ENCODE measurements at places on chromosomes 7 and 10.

- no peak for DNase-seq
Observed at GRCh38 chr10:19730167-19730906, 85.9 kb upstream of the PLXDC2 start.

DNA sequence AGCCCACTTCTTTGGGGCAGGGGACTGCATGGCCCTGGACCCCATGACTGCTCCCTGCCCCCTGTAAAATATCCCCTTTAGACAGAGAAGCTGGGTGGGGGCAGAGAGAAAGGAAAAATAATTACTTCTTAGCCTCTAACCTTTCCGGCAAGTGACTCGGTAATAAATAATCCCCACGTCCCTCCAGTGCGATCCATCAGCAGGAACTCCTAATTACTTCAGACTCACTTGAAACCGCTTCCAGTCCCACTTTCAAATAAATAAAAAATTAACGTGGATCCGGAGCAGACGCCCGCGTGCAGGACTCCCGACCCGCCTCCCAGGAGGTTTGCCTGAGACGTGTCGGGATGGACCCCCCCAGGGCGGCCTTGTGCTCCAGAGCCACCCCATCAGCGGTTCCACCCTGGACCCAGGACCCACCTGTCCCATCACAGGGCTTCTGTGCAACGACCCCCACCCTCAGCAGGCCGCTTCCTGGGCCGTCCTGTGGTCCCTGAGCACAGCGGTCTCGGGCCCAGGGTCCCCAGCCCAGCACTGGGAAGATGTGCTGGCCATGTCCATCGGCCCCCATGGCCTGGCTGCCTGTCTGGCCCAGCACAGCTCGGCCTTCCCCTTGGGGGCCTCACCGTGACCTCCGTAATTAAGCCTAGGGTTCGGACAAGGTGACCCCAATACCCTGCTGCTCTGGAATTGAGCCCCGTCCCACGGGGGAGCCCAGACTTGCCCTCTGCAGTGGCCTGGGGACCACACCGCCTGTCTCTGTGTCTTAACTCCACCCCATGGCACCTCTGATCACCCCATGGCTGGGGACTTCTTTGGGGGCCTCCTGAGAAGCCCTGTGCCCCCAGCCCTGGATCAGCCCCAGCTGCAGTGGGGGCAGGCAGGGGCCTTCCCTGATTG is 108.0 kb downstream of the UNCX start:
- no peak for DNase-seq

DNA sequence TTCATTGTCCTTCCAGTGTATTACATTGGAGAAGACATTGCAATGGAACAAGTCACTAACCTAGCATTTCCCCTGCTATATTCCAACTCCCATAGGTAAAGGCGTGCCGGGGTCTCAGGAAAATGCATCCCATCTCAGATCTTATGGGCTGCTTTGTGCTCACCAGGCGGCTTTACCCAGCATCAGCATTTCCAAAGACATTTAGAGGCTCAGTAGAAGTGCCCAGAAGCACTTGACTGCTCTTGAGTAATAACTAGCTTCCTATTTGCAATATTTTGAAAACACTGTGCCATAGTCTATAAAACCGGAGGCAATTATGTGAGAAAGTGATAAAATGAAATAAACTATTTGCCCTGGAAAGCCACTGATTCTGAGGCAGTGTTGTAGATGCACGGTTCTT is 415.0 kb upstream of the NPVF start:
- no peak for DNase-seq

- DNase-seq = no peak
Observed at GRCh38 chr7:54933643-54934042, 85.2 kb upstream of the EGFR start.

- DNase-seq = no peak
Observed at GRCh38 chr7:114941692-114942091, 19.8 kb downstream of the MDFIC start.

GRCh38 chr10:855079-855478 is 76.4 kb downstream of the LARP4B start:
- DNase-seq = no peak

- no peak for DNase-seq
Observed at GRCh38 chr7:137996871-137997270, 5.0 kb downstream of the CREB3L2 start.

- no peak for DNase-seq
Observed at GRCh38 chr10:62113680-62114079, 155.0 kb downstream of the RTKN2 start.

DNA sequence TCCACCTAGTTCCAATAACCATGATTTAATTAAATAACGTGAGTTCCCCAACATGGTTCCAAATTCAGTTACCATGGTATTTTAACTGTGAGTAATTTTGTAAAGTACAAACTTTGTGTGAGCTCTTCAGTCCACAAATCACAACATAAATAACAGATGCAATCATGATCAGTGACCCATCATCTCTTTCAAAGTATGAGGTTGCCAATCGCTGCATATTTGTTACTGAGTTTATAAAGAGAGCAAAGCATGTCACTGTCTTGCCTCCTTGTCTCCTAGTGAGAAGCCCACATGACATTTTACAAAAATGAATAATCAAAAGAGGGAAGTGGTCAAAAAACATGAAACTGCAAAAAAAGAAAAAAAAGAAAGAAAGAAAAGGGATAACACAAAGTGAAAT is 69.1 kb upstream of the PDSS1 start:
- no peak for DNase-seq

GRCh38 chr10:131110241-131110783 is 201.2 kb downstream of the TCERG1L start:
- no peak for DNase-seq

DNA sequence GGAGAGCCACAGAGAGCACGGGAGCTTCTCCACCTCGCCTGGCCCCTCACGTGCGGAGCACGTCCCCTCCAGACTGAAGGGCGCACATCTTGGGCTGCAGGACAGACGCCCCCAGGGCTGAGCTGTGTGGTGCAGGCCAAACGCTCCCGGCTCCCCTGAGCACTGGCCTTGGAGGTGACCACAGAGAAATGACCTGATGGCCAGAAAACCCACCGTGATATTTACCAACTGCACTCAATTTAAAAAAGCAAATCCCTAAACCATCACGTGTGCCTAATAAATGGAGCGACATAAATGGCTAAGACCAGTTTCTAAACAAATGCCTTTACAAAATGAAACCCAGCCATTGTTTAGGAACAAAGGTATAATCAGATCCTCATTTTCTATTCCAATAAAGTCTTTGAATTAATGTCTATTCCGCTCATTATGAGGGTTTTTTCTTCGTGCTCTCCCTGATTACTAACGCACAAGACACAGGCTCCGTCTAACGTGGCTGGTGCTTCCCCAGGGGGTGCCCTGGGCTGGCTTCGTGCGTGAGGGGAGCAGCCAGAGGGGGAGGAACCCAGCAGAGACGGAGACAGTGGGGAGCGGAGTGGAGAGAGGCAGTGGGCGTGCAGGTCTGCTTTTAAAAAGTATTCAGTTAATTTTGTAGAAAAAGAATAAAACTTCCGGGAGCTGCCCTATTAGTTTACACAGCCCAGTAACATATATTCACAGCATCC is 190.3 kb downstream of the DNAJB6 start:
- DNase-seq = no peak

DNA sequence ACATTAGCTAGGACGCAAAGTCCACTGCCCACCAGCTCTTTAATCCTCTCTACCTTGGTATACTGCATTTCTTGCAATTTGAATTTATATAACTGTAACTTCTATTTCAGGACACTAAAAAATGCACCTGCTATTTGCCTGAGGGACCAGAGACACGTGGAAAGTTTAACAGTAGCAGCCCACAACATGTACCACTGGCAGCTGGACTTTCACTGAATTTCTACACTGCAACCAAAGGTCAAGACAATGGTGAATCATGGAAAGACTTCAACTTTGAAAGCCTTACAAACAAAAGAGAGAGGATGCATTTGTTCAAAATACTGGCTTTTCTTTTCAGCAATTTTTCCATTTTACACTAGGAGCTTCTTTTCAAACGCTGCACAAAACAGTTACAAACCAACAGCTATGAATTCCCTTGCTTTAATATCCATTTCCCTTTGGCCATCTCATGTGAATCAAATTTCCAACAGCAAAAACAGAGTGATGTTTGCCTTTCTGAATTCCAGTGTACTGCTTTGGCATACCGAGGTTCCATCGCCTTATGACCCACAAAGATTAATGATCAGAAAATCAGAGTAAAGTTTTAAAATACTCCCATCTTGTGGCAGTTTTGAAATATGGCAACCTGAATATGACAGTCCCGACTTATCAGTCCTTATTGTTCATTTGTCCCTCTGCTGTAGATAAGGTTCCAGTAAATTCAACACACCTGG is 29.9 kb upstream of the HNRNPH3 start:
- peak; percentile 12 for DNase-seq

DNA sequence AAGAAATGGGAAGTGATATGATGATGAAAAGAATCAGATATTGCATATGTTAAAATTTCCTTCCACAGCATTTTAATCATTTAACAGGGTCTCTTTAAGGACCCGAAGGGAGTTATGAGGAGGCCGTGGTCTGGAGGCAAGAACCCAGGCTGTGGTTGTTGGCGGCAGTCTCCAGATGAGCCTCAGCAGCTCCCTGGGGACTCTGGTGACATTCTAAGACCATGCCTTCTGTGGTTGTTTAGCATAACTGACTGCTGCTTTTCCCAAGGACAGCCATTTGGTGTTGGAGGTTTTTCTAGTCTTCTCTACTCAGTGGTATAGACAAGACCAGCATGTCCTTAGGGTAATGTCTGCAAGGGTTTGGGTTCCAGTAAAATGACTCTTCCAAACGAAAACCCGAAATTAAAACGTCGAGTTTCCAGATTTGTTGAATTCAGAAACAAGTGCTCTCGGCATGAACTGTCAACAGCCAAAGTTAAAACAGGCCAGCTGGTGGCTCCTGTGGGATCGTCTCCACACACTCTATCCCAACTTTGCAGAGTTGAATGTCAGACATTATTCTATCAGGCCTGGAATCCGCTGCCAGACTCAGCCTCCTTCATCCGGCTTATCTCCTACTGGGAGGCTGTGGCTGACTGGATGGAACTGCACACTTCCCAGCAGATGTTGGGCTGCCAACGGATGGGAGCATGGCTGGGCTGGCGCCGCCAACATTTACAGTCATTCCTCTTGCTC is 183.1 kb downstream of the TAX1BP1 start:
- DNase-seq = no peak

DNA sequence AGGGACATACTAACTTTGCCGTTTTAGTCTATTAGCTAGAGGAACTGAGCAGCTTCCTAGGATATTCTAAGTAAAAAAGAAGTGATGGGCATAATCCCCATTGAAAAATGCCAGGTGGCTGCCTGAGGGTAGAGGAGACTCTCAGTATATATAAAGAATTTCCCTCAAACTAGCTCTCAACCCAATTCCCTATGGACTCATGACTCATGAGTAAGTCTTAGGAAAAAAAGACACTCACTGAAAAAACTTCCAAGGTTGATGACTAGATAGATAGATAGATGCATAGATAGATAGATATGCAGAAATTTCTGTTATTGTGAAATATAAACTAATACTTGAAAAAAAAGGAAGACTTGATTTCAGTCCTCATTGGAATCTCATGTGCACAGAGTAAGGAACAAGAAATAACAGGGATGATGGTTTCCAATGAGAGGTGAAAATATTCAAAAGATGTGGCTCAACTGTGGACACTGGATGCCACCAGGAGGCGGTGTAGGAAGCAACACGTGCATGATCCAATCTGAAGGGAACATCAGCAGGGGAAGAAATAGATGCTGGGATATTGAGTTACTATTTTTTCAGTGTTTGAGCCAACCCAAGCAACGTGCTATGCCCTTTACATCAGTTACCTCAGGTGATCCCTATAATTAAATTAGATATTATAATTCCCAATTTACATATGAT is 711.0 kb upstream of the LRRTM3 start:
- DNase-seq = no peak

DNA sequence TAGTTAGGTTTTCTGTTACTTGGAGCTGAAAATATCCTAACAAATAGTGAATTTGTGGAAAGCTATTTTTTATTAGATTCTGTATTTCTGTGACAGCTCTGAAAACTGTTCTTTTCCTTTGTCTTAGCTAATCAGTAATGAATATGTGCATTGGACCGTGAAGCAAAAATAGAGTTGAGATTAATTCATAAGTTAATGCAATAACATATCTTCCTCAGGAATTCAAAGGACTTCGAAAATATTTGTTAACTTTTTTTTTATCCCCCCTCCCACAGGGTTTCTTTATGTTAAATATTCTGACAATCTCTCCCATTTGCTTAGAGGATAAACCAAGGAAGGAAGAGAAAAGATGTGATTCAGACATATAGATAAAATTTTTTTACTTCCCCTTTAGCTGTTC is 101.4 kb downstream of the PODXL start:
- no peak for DNase-seq

DNA sequence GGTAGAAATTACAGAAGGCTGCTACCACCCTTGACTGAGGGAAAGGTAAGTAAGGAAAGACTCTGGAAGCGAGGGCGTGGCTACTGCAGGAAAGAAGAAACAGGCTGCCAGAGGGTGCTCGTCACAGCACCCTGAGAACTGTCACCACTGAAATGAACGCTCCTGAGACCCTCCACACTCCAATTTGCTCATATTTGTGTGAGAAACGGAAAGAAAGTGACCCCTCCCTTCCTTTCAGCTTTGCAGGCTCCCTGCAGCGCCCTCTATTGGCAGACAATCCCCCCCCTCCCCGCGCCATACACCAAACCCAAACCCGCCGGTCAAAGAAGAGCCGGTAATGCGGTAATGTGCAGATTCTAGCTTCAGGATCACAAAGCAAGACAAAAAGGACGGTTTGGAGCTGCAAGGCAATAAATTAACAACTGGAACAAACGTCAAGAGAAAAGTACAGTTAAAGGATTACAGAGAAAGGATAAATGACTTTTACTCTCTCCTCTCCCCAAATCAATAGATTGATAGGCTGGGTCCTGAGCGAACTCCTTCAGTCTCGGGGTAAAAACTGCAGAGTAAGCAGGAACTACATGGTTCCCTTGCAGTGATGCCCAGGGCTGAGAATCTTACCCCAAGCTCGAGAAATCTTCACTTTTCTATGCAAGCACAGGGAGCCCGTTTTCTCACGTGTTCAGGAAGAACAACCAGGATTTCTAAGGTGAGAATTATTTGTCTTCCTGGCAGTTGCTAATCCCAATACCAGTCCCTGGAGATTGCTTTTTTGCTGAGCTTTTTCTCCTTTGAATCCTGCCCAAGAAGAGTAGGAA is 47.6 kb downstream of the STEAP1B start:
- DNase-seq = peak; percentile 81

DNA sequence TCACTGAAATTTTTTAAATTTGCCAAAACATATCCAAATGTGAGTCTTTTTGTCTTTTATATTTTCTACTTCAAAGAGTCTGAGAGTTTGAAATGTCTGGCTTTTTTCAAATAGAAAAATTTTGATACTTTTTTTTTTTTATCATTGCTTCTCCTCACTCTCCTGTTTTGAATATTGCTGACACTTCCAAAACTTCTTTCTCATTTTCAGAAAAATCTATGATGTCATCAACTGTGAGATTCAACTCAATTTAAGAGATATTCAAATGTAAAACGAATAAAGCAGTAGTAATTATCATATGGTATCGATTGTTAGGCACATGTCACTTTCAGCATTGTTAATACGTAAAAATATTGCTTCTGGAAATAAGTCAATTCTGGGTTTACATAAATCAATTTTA is 505.8 kb upstream of the STEAP1 start:
- no peak for DNase-seq

- no peak for DNase-seq
Observed at GRCh38 chr10:76874176-76874575, 763.4 kb downstream of the KCNMA1 start.
